ENCODE measurements at places on chromosomes 11 and 22. TPM values are rescaled to one million over a fixed set of nuclear protein-coding genes. Genes with fewer than 3 reads are reported as not detected.

GRCh38 chr11:27622541-27623300 lies 77.5 kb downstream of the BDNF start:
- H3K4me1 ChIP-seq: no peaks in the 10 kb centered on the region
- H3K27ac ChIP-seq: no peak overlapping the region
- DNase-seq: no peak
- H3K27me3 ChIP-seq: peaks cover 6% of the 10 kb centered on the region

GRCh38 chr11:108496643-108497256 lies 1.4 kb downstream of the POGLUT3 start:
- peaks cover 24% of the 10 kb centered on the region for H3K4me1 ChIP-seq
- peak overlapping the region; percentile 87 for H3K27ac ChIP-seq
- H3K36me3 ChIP-seq: 0 out of 2 replicates have a peak, but pooled peaks cover 4% of the 10 kb centered on the region
- H3K27me3 ChIP-seq: no peaks in the 10 kb centered on the region

GRCh38 chr22:36493690-36494110 lies 12.3 kb upstream of the TXN2 start:
- no peaks in the 10 kb centered on the region for H3K4me1 ChIP-seq
- peaks cover 14% of the 10 kb centered on the region for H3K36me3 ChIP-seq
- no peak overlapping the region for H3K27ac ChIP-seq
- no peak overlapping the region for H3K4me3 ChIP-seq
- H3K27me3 ChIP-seq: no peaks in the 10 kb centered on the region

DNA sequence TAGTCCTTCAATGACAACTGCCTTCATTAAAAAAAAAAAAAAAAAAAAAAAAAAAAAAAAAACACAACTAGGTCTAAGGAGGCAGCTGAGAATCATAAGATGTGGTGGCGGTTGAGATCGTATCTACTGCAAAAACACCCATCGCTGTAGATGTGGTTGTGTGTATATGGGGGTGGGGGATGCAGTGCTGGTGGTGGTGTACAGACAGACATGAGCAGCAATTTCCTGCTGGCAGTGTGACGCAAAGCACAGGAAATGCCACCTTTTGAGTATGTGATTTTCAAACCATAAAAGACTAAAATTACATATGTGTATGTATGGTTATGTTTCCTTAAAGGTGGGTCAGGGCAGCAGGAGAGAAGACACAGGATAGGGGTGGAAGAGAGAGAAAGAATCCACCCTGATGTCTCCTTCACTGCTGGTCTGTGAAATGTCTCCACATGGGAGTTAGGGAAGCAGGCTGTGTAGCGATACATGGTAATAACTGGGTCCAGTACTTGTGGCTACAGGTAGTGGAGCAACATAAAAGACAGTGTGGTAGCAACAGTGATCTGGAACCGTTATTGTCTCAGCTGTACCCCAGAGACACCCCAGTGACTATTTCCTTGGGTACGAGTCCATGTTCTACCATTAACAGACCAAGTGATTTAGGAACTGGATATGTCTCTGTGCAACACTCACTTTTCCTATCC lies 57.9 kb downstream of the SYTL2 start:
- no peak for DNase-seq
- no peak overlapping the region for H3K4me3 ChIP-seq
- no peaks in the 10 kb centered on the region for H3K27me3 ChIP-seq

DNA sequence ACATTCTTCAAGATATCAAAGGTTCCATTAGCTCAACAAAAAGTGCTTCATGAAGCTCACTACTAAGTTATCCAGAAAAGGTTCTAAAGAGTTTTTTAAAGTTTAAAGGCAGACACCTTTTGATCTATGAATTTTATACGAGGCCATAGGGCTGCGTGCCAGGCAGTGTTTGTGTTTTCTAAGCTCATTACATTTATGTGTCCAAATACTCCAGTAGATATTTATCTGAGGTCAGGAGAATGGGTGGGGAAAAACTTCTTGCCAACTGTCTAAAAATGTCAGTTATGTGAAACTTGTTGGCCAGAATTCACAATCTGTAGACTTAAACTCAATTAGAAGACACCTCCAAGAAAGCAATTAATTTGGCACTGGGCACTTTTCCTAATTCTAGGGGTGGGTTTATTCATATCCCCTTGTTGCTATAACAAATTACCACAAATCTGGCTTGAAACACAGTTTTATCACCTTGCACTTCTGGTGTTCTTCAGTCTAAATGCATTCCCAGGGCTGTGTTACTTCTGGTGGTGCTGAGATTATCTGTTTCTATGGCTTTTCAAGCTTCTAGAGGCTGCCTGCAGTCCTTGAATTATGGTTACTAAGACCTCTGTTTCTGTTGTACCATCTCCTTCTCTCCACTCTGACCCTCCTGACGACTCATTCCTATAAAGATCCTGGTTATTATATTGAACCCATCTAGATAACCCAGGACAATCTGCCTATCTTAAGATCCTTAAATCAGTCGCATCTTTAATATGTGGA lies 1030.4 kb upstream of the CNTN5 start:
- H3K4me1 ChIP-seq: no peaks in the 10 kb centered on the region
- no peak overlapping the region for H3K4me3 ChIP-seq
- no peak overlapping the region for H3K27ac ChIP-seq
- no peaks in the 10 kb centered on the region for H3K36me3 ChIP-seq
- peak; percentile 9 for DNase-seq

DNA sequence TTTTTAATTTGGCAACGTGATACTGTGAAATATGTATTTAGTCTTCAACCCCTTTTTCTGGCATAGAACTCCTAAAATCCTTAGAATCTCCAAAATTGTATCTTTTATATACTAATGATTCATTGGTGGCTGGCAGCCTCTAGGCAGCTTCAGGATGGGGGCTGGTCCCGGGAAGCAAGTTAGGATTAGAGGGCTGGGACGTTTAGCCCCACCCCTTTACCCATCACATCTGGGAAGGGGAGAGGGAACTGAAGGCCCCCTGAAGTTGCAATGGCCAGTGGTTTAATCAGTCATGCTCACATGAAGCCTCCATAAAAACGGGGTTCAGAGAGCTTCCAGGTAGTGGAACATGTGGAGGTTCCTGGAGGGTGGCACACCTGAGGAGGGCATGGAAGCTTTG lies 7.1 kb downstream of the IL17RA start:
- DNase-seq: no peak
- no peak overlapping the region for H3K4me3 ChIP-seq
- H3K4me1 ChIP-seq: no peaks in the 10 kb centered on the region
- no peak overlapping the region for H3K27ac ChIP-seq
- no peaks in the 10 kb centered on the region for H3K36me3 ChIP-seq

- H3K36me3 ChIP-seq: no peaks in the 10 kb centered on the region
- H3K27me3 ChIP-seq: no peaks in the 10 kb centered on the region
- 0 out of 2 replicates have a peak overlapping the region, but pooled peaks have one; percentile 10 for H3K27ac ChIP-seq
- peak; percentile 52 for DNase-seq
- no peak overlapping the region for H3K4me3 ChIP-seq
Observed at GRCh38 chr22:40487663-40488249, 117.4 kb downstream of the SGSM3 start.

DNA sequence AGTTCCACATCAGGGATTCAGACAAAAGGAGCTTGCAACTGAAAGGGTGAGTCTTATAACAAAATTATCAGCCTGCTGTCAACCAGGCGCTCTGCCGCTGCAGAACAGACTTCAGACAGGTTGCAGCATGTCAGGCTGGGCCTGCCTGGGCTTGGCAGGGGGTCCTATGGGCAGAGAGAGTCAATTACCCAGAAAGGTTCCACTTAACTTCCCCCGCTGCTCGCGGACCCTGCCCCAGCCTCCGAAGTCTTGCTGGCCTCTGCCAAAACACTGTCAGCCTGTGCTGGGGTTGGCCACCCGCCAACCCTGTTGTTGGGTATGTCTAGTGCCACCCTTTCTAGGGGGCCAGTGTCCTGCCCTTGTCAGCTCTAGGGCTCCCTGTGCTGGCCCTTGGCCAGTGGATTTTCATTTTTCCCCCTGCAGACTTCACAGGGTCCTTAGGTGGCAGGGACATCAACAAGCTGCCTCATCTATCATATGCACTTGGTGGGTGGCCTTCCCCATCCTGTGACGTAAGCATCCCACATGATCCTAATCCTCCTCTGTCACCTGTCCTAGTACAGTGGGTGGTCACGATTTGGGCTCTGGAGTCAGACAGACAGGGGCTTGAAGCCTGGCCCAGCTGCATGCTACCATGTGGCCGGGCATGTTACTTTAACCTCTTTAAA lies 166.5 kb upstream of the CADM1 start:
- H3K27me3 ChIP-seq: peaks cover 44% of the 10 kb centered on the region
- DNase-seq: no peak

GRCh38 chr11:3058753-3059664 lies 1.8 kb upstream of the CARS1 start:
- H3K4me3 ChIP-seq: no peak overlapping the region
- H3K36me3 ChIP-seq: 0 out of 2 replicates have a peak, but pooled peaks cover 4% of the 10 kb centered on the region
- peak overlapping the region; percentile 46 for H3K27ac ChIP-seq
- H3K4me1 ChIP-seq: peaks cover 24% of the 10 kb centered on the region
- no peaks in the 10 kb centered on the region for H3K27me3 ChIP-seq

Gene LRRC10B
- 1.1 TPM for total RNA-seq

Gene MYEOV
- total RNA-seq: 232 TPM

Gene KCNJ5
- total RNA-seq: 0.11 TPM

Data from PC-9 (cell line).